ENCODE measurements at places on chromosomes 3 and 15. TPM values are rescaled to one million over a fixed set of nuclear protein-coding genes. Genes with fewer than 3 reads are reported as not detected.

Gene PTH1R
- polyA plus RNA-seq, result 0.07 TPM

Gene IQCF5
- not detected for polyA plus RNA-seq

Gene CCR2
- not detected for polyA plus RNA-seq

Gene TRPC1
- polyA plus RNA-seq, result 9.6 TPM

Gene FBXO40
- not detected for polyA plus RNA-seq

Gene ACTRT3
- polyA plus RNA-seq, result 1.2 TPM

Gene SPATA12
- 0.24 TPM for polyA plus RNA-seq

DNA sequence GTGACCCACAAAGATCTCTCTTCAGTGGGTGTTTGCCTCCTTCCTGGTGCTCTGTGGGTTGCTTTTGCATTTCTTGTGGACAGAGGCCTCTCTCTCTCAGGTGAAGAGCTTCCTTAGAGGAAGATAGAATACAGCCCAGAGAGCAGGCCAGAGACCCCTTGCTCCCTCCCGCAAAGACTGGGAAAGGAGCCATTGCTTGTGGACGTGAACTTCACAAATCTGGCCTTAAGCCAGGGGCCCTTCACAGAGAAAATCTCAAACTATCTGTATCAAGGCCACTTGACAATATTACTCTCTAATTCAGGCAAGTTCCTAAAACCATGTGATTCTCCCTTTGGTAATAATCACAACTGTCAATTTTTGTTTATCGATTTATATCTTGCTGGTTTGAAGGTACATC is 30.4 kb upstream of the CLK3 start:
- H3K4me3 ChIP-seq, result no peak overlapping the region
- no peaks in the 10 kb centered on the region for H3K36me3 ChIP-seq
- peak overlapping the region; percentile 87 for H3K27ac ChIP-seq
- H3K4me1 ChIP-seq, result peaks cover 4% of the 10 kb centered on the region
- H3K27me3 ChIP-seq, result no peaks in the 10 kb centered on the region

DNA sequence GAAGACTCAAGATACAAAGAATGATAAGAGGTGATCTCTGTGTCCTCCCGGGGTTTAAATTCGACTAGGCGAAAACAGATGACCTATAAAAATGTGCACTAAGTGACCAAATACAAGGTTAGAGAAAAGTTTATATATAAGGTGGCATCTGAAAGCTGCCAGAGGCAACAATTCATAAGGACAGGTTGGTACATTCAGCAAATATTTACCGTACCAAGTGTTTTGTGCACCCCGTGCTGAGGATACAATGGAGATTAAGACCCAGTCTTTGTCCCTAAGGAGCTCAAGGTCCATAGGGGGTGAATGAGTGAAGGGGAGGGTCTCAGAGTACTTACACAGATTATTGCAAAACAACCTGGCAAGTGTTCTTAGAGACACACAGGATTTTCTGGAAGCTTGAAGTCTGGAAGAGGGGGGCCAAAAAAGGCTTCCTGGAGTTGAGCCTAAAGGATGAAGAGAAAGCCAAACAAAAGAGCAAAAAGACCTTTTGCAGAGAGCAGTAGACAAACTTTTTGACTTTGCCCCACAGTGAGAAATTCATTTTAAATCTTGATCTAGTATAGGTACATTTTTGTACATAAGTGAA is 71.4 kb upstream of the LRIG1 start:
- H3K27ac ChIP-seq, result no peak overlapping the region
- no peaks in the 10 kb centered on the region for H3K4me1 ChIP-seq
- no peaks in the 10 kb centered on the region for H3K27me3 ChIP-seq
- H3K4me3 ChIP-seq, result no peak overlapping the region
- DNase-seq, result no peak

DNA sequence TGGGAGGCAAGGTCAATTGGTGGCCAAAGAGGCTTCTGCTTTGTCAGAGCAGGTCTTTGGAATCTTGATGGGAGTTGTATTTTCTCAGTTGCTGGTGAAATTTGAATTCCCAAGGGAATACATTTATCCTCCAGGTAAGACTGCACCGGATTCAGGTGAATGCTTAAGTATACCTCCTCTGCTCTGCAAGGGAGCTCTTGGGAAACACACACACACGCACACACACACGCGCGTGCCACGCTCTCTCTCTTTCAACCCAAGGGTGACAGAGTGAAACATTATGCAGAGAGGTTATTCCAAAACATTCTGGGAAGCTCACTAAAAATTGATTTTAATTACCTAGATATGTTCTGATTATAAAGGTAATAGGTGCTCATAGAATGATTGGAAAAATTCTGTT is 33.7 kb downstream of the ST6GAL1 start:
- H3K36me3 ChIP-seq, result no peaks in the 10 kb centered on the region
- no peak overlapping the region for H3K27ac ChIP-seq
- no peak overlapping the region for H3K4me3 ChIP-seq
- H3K4me1 ChIP-seq, result no peaks in the 10 kb centered on the region
- H3K27me3 ChIP-seq, result no peaks in the 10 kb centered on the region

DNA sequence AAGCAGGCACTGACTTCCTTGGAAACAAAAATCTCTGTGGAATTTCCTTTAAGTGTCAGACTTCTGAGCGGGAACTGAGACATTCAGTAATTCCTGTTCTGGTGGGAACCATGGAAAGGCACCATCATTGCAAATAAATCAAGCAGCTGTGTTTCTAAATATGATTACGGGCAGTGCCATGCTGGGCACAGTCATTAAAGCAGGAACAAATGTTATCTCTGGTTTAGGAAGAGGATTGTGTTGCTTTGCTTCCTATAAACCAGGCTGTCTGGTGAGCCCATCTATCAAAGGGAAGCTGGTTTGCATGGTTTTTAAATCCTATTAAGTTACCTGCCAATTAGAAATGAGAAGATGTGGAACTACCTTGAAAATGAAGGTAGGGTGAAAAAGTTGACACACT is 86.7 kb downstream of the EBLN2 start:
- H3K27me3 ChIP-seq, result no peaks in the 10 kb centered on the region
- no peaks in the 10 kb centered on the region for H3K4me1 ChIP-seq
- H3K36me3 ChIP-seq, result no peaks in the 10 kb centered on the region
- H3K27ac ChIP-seq, result peak overlapping the region; percentile 74

DNA sequence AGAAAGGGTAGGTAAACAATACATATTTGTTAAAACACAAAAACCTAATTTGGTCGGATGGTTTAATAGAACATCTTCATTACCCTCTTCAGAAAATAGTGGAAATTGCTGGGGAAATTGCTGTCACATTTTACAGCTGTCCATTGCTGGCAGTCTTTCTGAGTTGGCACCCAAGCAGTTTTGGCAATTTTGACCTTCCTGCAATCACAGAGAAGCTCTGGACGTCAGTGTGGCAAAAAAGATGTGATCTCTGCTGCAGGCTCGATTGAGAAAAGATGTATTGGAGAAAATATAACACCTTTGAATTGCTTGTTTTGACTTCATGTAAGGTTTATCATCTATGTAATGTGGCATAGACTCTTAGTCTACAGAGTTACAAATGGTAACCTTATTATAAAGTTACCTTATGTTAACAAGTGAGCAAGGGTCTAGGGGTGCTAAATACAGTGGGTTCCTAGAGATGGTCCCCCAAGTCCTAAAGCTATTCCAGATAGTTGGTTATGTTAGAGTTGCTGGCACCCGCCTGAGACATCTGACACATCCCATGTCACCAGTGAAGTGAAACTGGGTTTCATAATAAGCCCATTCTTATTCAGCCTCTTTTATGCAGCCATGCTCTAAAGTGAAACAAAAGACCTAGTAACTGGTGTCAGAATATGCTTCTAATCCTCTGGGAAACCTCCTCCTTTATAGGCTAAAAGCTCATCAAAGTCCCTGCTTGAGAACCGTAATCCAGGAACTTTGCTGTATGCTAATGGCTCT is 14.0 kb downstream of the UBE2E1 start:
- no peak for DNase-seq
- no peaks in the 10 kb centered on the region for H3K27me3 ChIP-seq
- peaks cover 4% of the 10 kb centered on the region for H3K36me3 ChIP-seq
- H3K27ac ChIP-seq, result no peak overlapping the region
- H3K4me1 ChIP-seq, result peaks cover 17% of the 10 kb centered on the region

DNA sequence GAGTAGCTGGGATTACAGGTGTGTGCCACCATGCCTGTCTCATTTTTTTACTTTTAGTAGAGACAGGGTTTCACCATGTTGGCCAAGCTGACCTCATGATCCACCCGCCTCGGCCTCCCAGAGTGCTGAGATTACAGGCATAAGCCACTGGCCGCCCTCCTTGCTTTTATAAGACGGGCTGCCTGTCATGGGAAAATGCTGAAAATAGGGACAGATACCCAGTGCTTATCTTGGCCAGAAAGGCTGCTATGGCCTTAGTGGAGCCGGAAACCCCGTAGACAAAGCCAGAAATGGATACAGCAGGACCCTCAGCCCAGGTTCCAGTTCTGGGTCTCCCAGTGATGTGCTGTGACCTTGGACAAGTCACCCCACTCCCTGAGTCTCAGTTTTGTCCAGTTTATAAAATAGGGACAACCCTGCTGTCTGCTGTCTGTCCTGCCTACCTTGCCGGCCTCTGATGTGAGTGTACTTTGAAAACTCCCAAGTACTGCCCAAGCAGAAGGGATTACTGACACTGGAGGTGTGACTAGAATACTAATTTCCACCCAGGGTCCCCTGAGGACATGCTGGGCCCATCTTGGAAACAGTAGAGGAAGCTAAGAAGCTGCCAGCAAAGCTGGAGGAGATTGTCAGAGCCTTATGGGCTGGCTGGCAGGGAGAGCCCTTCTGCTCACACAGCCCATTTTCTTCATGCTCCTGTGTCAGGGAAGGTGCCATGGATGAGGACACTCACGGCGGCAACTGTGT is 59.6 kb downstream of the BDH1 start:
- DNase-seq, result no peak
- no peaks in the 10 kb centered on the region for H3K27me3 ChIP-seq
- H3K36me3 ChIP-seq, result no peaks in the 10 kb centered on the region
- H3K4me1 ChIP-seq, result no peaks in the 10 kb centered on the region

DNA sequence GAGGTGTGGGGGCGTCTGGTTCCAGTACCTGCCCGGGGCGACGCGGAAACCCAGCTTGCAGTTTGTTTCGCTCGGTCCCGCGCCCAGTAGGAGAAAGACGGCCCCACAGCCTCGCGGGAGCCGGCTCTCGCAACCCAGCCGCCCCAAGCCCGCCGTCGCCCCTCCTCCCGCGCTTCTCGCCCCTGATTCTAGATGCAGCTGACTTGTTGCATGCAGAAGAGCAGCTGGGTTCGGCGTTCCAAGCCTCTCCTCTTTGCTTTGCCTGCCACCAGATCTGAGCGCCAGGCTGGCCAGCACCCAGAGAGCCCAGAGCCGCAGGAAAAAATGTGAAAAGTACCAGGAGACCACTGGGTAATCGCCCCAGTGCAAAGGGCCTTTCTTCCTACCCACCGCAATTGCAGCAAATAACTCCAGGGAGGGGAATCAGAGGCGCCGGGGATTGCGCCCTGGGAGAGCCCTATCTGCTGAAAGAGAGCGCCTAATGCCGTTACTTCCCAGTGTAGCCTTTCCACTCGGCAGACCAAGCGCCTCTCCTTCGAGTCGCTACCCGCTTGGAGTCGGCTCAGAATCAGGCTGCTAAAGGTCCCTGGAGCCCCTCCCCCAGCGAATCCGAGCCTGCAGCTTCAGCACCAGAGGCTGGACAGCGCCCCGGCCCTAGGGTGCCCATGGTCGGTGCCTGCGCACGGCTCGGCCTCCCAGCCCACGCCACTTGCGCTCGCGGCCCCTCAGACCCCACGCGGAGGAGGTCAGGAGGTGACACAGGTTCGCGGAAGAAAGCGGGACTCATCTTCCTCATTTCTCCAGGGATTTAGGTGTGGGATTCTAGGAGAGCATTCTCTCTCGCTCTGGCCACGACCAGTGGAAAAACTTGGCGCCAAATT is 15.7 kb upstream of the AEN start:
- no peak overlapping the region for H3K27ac ChIP-seq
- H3K36me3 ChIP-seq, result no peaks in the 10 kb centered on the region
- H3K27me3 ChIP-seq, result peaks cover 24% of the 10 kb centered on the region

- H3K27ac ChIP-seq, result no peak overlapping the region
- no peaks in the 10 kb centered on the region for H3K36me3 ChIP-seq
These were observed 14.0 kb downstream of the IGDCC3 start for GRCh38 chr15:65363766-65364165.

GRCh38 chr3:159443266-159443665 is 545.4 kb upstream of the IL12A start:
- no peak overlapping the region for H3K27ac ChIP-seq
- H3K4me3 ChIP-seq, result no peak overlapping the region
- no peaks in the 10 kb centered on the region for H3K4me1 ChIP-seq
- no peaks in the 10 kb centered on the region for H3K36me3 ChIP-seq

- no peak overlapping the region for H3K27ac ChIP-seq
- no peak for DNase-seq
- H3K4me3 ChIP-seq, result no peak overlapping the region
- H3K4me1 ChIP-seq, result no peaks in the 10 kb centered on the region
- no peaks in the 10 kb centered on the region for H3K27me3 ChIP-seq
These were observed 31.3 kb upstream of the FURIN start for GRCh38 chr15:90837094-90837493.

DNA sequence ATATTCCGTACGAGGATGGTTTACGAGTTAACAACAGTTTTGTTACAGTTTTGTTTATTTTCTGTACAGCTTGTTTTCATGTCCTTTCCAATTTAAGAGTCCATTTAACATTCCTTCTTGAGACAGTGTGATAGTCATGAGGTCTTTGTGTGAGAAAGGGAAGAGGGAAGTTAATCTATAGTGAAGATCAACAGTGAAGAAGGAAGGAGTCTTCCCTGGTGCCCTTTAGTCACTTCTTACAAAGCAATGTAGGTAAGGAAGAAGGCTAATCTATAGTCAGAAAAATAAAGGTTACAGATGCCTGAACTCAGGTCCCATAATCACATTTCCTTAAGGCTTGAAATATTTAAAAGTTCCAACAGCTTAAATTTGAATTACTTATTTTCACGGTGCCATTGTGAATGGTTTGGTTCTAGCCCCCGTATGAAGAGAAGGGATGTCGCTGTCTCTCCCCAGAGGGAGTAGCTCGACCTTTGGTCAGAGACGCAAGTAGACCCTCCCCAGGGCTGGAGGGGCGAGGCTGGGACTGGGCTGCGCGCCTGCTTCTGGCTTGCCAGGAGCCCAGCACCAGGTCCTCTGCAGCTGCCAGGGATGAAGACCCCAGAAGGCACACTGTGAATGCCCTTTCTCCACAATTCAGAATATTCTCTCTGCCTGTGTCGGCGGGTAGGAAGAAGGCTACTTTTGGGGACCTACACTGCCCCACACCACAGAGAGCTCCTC is 34.9 kb downstream of the EDEM1 start:
- no peaks in the 10 kb centered on the region for H3K27me3 ChIP-seq
- H3K27ac ChIP-seq, result no peak overlapping the region
- DNase-seq, result no peak
- peaks cover 24% of the 10 kb centered on the region for H3K36me3 ChIP-seq

- no peak overlapping the region for H3K27ac ChIP-seq
- no peak for DNase-seq
- H3K4me3 ChIP-seq, result no peak overlapping the region
- no peaks in the 10 kb centered on the region for H3K4me1 ChIP-seq
- H3K36me3 ChIP-seq, result no peaks in the 10 kb centered on the region
These were observed 2.6 kb downstream of the ILDR1 start for GRCh38 chr3:122019493-122019892.

GRCh38 chr3:31508452-31509146 is 24.1 kb upstream of the STT3B start:
- H3K27ac ChIP-seq, result no peak overlapping the region
- no peaks in the 10 kb centered on the region for H3K4me1 ChIP-seq
- H3K36me3 ChIP-seq, result no peaks in the 10 kb centered on the region
- no peak for DNase-seq
- H3K4me3 ChIP-seq, result no peak overlapping the region

Measured in SK-N-SH (cell line).